ENCODE measurements at places on chromosomes 2 and 18. TPM values are rescaled to one million over a fixed set of nuclear protein-coding genes. Genes with fewer than 3 reads are reported as not detected.

Gene CD8A
- 2.0 TPM for total RNA-seq

Gene KCNJ3
- total RNA-seq = 63.3 TPM

GRCh38 chr2:97711394-97711711 is 2.0 kb upstream of the ZAP70 start:
- no peak for DNase-seq

DNA sequence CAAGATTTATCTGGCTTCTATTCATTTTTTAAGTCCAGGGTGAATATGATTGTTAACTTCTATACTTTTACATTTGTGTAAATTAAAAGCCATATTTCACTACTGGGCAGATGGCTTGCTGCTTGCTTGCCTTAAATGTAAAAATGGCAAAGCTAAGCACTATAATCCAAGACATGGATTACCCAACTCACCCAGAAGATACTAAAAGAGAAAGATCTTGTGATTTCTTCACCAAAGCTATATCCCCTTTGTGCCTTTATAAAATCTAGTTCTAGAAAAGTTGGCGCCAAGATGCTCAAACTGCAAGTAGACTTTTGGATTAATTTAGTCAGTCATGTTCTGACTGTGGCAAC is 48.7 kb upstream of the PKDCC start:
- no peak for DNase-seq

- no peak for DNase-seq
These were observed 132.0 kb upstream of the MYCN start for GRCh38 chr2:15808204-15808910.

DNA sequence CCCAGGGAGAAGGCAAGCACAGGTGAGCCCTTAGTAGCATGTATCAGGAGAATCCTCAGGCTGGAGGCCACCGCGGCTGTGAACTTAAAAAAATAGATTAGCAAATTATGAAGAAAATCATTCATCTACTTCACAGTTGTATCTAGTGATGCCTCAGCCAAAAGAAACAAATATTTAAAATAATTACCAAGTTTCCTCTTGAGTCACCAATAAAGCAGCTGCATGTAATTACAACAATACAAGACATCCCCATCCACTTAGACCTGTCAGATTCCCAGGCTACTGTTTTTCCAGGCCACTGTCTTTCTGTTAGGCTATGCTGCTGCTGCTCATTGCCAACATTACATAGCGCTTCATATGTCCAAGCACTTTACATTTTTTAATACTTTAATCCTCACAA is 54.6 kb upstream of the PHLPP1 start:
- no peak for DNase-seq

GRCh38 chr2:115400940-115401339 is 958.5 kb downstream of the DPP10 start:
- DNase-seq = no peak

DNA sequence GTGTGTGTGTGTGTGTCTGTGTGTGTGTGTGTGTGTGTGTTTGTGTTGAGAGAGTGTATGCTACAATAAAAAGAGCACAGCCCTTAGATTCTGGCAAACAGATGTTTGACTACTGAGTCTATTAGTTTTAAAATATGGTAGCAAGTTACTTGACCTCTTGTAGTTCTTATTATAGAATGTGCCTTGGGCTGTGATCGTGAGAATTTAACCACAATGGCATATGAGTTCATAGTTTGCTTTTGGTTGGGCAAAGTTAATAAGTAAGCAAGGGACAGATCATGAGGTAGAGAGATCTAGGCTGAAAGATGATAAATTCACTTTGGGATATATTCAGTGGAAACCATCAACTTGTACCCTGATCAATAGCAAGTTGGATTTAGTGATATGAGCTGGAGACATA is 334.3 kb upstream of the VWC2L start:
- DNase-seq = no peak

Measured in right cardiac atrium (tissue), 5 donors.